ENCODE measurements at places on chromosomes 6 and 20.

GRCh38 chr20:36008461-36009035, 40.2 kb downstream of the CNBD2 start:
- DNase-seq, result no peak

DNA sequence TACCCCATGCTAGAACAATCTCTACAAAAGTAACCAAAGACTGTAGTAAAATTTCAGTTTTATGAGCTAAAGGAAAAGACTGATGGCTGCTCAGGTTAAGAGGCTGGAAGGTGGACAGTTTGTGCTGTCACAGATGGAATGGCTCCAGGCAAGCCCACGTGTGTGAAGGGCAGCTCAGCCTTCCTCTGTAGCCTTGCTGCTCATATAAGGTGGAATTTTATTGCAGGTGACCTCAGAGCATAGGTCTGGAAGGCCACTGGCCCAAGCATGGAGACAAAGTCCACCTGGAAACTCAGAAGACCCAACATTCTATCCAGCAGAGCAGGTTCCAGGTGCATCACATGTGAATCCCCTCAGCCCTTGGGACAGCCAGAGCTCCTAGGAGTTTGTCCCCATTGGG, 53.6 kb downstream of the KAT14 start:
- DNase-seq, result no peak

DNA sequence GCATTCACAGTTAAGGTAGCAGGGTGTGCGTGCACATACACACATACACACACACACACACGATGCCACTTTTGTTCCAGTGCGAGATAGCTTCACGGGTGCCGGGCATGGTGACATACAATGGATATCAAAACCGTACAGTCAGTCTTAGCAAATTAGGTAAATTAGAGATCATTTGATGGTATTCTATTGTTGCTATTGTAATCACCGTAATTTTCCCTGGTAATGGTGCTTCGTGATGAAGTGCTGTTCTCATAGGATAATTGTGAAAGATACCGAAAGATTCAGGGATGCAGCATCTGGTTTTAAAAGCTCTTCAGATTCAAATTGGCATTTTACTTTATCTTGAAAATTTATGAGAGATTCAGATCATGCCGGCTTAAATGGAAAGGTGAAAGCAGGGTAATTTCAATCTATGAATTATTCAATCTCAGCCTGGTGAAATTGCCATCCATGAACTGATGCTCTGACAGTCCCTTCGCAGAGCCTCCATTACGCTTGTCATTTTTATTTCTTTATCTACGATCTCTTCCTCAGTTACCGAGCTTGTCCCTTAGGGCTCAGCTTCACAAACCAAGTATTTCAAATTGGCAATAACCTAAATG, 71.3 kb upstream of the SOX4 start:
- DNase-seq, result no peak

DNA sequence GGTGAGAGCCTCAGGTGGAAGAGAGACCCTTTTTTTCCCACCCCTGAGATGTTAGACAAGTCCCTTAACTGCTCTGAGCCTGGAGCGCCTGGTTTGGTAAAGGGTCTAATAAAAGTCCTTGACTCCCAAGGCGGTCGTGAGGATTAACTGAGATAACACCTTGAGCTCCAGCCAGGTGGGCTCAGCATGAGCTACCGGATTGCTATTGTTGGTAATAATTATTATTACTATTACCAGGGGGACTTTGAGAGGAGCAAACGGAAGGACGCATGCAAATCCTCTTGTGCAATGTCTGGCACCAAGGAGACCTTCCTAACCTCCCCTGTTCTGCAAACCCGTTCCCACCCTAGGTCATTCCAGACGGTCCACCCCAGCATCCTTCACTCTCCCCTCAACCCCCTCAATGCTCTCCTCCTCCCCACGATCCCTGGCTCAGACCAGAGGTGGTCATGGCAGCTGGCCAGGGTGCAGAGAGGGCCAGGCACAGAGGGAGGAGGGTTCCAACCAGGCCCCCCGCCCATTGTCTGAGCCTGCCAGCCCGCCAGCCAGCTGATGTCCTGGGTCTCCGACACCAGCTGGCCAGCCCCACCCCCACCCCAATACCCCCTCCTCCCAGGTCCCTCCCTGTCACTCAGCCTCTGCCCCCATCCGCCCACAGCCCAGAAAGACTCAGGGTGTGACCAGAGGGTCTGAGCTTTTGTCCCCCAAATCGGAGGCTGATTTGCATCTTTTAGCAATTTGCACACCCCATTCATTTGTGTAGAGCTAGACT, 14.3 kb upstream of the CBFA2T2 start:
- DNase-seq, result no peak

- peak; percentile 1 for DNase-seq
Observed at GRCh38 chr6:98054453-98054852, 771.4 kb upstream of the MMS22L start.

DNA sequence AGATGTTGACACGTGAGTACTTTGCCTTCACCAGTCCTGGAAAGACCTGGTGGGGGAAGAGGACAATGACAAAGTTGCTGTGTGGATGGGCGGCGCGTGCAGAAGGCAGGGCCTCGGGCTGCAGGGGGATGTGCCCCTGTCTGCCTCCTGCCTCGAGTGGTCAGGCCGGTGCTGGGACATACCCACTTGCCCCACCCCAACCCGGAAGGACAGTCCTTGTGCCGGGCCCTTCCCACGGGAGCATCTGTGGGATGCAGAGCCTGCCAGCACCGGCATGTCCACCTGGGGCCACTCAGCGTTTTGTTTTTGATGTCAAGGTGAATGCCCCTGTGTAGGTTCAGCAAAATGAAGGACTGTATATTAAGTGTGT, 60.5 kb upstream of the BHLHE23 start:
- DNase-seq, result no peak

DNA sequence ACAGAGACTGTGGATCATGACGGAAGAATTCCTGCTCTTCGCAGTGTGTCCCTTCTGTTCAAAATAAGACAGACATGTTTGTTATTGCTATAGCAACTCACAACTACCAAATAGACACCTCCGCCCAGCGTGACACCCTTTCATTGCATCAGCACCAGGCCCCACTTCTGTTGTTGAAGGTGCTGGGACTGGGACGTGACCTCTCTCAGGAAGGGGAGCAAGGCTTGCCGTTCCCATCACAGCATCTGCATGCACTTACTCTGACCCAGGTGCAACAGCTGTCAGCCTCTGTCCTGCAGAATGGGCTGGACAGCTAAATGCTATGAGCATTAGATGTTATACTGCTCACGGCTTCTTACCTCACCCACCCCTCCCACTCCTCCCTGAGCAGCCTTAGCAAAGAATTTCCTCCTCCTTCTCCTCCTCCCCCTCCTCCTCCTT, 94.1 kb downstream of the DACT2 start:
- DNase-seq, result no peak

DNA sequence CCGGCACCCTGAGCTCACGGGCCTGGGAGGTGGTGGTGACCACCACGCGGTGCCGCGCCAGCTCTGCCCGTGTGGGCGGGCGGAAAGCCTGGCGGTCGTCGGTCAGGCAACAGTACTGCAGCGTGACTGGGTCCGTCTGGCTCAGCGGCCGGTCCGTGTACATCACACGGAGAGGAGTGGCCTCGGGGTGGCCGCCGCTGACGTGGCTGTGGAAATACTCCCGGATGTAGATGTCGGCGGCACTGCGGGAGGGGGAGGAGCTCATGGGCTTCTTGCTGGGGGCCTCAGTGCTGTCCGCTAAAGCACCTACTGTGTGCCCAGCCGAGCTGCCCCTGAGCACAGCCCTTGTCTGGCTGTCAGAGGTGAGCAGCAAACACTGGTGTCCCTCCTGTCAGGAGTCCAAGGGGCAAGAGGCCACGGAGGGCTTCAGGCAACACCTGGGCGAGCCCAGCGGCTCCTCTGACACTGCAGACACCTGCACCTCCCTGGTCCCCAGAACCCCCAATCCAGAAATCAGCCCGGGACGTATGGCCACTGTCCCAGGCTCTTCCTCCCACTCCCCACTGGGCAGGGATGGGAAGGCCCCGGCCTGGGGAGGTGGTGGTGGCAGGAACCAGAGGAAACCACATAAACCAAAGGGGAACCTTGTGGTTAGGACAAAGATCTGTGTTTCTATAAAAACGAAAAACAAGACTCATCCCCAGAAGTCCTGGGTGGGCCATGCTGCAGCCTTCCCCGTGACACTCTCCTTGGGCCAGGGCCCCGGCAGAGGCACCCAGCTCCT, 6.5 kb downstream of the HELZ2 start:
- DNase-seq, result no peak

DNA sequence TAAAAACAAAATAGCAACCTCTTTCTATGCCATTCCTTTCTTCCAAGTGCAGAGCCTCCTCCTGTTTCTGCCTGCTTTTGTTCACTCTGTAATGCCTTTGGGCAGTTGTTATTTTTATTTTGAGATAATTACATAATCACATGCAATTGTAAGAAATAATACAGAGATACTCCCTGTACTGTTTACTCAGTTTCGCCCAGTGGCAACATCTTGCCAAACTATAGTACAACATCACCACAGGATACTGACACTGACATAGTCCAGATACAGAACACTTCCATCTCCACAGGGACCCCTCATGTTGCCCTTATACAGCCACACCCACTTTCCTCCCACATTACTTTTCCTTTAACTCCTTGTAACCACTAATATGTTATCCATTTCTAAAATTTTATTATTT, 59.7 kb downstream of the BANF2 start:
- no peak for DNase-seq

DNA sequence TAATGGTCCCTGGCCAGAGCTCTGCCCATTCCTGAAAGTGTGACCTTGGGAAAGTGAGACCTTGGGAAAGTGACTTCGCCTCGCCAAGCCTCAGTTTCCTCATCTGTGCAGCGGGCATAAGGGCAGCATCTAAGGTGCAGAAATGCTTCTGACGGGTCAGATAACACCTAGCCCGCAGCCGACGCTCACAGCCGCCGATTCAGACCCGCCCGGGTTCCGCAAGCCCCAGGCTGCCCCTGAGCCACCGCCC, 486 bp downstream of the FKBP1A start:
- DNase-seq, result no peak

DNA sequence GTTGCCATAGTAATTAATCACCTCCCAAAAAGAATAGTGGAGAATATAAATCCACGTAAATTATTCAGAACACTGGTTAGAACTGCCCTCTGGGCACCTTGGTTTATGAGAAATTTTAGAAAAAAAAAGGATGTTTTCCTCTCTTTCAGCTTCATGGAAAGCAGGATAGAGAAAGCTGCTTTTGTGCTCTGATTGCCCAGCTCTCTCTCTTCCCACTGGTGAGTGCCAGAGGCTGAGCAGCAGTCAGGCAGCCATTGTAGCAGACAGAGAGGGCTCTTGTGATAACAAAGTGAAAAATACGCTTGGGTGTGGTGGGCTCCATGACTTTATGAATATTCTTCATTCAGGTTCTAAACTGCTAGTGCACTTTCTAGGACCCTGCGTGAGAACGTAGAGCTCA, 26.4 kb downstream of the SLC35F1 start:
- no peak for DNase-seq

DNA sequence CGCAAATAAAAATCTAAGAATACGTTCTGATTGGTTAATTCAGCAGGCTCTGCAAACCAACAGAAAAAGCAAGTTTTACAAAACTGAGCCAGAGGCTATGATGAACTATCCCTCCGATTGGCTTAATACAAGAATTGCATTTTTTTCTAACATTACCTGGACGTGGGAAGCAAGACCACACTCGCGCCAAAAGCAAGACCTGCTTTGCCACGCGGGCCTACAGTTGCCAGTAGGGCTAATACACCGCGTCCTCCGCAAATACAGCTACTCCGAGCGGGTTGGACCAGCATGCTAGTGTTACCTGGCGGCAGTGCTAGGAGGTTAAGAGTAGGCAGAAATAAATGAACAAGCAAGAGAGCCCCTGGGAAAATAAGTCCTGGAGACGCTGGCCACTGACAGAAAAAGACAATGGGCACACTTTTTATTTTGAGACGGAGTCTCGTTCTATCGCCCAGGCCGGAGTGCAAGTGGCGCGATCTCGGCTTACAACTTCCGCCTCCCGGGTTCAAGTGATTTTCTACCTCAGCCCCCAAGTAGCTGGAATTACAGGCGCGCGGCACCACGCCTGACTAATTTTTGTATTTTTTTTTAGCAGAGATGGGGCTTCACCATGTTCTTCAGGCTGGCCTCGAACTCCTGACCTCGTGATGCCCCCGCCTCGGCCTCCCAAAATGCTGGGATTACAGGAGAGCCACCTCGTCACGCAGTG, 131.9 kb upstream of the BTN3A2 start:
- peak; percentile 80 for DNase-seq

- DNase-seq, result no peak
Observed at GRCh38 chr6:155041741-155042279, 46.7 kb downstream of the TIAM2 start.

- no peak for DNase-seq
Observed at GRCh38 chr20:43096126-43096930, 93.4 kb downstream of the PTPRT start.

DNA sequence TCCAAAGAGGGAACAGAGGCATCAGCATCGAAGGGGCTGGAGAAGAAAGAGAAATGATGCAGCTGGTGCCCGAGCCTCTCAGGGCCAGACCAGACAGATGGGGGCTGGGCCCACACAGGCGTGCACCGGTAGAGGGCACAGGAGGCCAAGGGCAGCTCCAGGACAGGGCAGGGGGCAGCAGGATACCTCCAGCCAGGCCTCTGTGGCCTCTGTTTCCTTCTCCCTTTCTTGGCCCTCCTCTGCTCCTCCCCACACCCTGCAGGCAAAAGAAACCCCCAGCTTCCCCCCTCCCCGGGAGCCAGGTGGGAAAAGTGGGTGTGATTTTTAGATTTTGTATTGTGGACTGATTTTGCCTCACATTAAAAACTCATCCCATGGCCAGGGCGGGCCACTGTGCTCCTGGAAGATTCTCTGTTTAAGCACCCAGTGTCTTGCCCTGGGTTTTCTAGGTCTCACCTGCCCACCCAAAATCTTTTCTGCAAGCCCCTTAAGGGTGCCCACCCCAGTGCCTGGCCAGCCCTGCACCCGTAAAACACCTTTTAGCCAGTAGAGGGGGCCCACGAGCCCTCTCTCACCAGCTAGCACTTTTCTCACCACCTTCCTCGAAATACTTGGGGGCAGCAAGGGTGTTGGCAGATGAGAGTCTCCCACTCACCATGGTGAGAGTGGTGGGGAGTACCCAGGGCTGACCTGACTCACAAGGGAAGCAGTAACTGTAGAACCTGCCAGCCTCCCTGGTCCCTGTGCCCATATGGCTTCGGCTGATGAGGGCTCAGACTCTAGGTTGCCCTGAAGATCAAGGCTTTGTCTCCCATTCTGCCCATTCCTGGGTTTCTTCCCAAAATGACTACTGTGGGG, 35.7 kb upstream of the ID1 start:
- DNase-seq, result no peak
